ENCODE measurements at places on chromosomes 5 and 9. TPM values are rescaled to one million over a fixed set of nuclear protein-coding genes. Genes with fewer than 3 reads are reported as not detected.
A peak's percentile ranks its signal among the peaks of the same experiment; 100 is the strongest.

SLC1A1 gene
- total RNA-seq = 6.4 TPM

TSLP gene
- 0.43 TPM for total RNA-seq

TXNDC8 gene
- total RNA-seq = not detected

KLHL9 gene
- total RNA-seq = 30.3 TPM

DNA sequence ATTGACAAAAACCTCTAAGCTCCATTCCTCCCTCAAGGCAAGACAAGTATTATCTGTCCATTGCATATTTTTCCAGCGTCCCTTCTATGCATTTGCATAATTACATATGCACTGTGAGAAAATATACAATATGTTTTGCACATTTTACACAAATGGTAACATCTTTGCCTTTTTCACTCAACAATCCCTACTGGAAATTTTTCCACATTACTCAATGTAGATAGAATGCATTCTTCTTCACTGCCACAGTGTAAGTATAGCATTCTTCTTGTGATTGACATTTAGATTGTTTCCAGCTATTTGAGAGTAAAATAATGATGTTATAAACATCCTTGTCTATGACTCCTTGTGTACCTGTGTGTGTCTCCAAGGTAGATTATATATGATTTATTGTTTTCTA is 205.0 kb downstream of the SLIT3 start:
- H3K4me3 ChIP-seq = no peak overlapping the region
- peak; percentile 14 for DNase-seq
- H3K27me3 ChIP-seq = no peaks in the 10 kb centered on the region
- no peaks in the 10 kb centered on the region for H3K36me3 ChIP-seq
- peaks cover 4% of the 10 kb centered on the region for H3K4me1 ChIP-seq
- no peak overlapping the region for H3K27ac ChIP-seq

DNA sequence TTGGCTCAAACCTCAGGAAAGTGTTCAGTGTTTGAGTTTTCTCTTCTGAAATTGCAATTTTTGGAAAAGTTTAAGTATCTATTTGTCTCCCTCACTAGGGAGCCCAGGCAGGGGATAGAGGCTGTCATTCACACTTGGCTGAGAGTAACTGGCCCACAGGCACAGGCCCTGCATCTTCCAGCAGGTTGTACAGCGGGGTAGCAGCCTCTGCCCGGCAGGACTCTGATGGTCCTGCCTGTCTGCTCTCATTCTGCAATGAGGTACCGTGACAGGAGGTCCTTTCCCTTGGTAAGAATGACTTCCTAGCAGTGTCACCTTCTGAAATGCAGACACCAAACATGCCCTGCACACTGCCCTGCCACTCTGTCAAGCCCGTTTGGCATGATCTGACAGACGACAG is 282.8 kb upstream of the DAP start:
- no peaks in the 10 kb centered on the region for H3K27me3 ChIP-seq
- H3K36me3 ChIP-seq = no peaks in the 10 kb centered on the region
- no peak overlapping the region for H3K27ac ChIP-seq
- no peaks in the 10 kb centered on the region for H3K4me1 ChIP-seq

GRCh38 chr5:67639313-67639712 is 442.7 kb upstream of the CD180 start:
- no peaks in the 10 kb centered on the region for H3K36me3 ChIP-seq
- no peak overlapping the region for H3K27ac ChIP-seq
- H3K27me3 ChIP-seq = no peaks in the 10 kb centered on the region
- DNase-seq = no peak
- H3K4me1 ChIP-seq = no peaks in the 10 kb centered on the region
- H3K4me3 ChIP-seq = no peak overlapping the region

GRCh38 chr5:62948301-62948700 is 369.7 kb downstream of the LRRC70 start:
- DNase-seq = no peak
- no peaks in the 10 kb centered on the region for H3K27me3 ChIP-seq
- H3K36me3 ChIP-seq = no peaks in the 10 kb centered on the region
- H3K4me3 ChIP-seq = no peak overlapping the region
- H3K4me1 ChIP-seq = no peaks in the 10 kb centered on the region
- H3K27ac ChIP-seq = no peak overlapping the region

DNA sequence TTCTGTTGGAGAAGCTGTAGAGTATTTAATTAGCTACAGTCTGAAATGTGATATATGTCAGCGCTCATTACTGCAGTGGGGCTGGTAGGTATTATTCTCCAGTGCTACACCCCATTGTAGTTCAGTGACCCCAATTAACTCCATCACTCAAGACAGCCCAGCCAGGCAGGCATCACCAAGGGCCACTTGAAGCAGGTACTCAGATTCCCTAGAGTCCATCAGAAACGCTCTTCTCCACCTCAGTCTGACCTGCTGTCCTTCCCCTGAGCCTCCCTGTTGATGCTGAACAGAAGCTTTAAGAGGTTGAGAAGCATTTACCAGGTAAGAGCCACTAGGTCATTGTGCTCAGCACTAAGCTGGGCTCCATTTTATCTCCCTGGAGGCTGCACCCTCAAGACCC is 71.8 kb downstream of the GALNT10 start:
- H3K4me1 ChIP-seq = peaks cover 22% of the 10 kb centered on the region
- H3K36me3 ChIP-seq = peaks cover 8% of the 10 kb centered on the region
- H3K4me3 ChIP-seq = no peak overlapping the region
- no peaks in the 10 kb centered on the region for H3K27me3 ChIP-seq
- H3K27ac ChIP-seq = no peak overlapping the region

- DNase-seq = no peak
- no peak overlapping the region for H3K4me3 ChIP-seq
- H3K27me3 ChIP-seq = no peaks in the 10 kb centered on the region
- H3K27ac ChIP-seq = no peak overlapping the region
Measured at GRCh38 chr9:132040246-132040645, 39.4 kb downstream of the MED27 start.

- H3K4me1 ChIP-seq = peaks cover 5% of the 10 kb centered on the region
- DNase-seq = peak; percentile 40
- H3K27me3 ChIP-seq = no peaks in the 10 kb centered on the region
- no peaks in the 10 kb centered on the region for H3K36me3 ChIP-seq
- no peak overlapping the region for H3K27ac ChIP-seq
Measured at GRCh38 chr5:153352685-153353219, 137.7 kb upstream of the GRIA1 start.

GRCh38 chr5:72518001-72518683 is 10.9 kb upstream of the ZNF366 start:
- H3K27ac ChIP-seq = no peak overlapping the region
- no peak for DNase-seq
- no peaks in the 10 kb centered on the region for H3K27me3 ChIP-seq
- no peaks in the 10 kb centered on the region for H3K4me1 ChIP-seq
- H3K36me3 ChIP-seq = no peaks in the 10 kb centered on the region

- H3K4me1 ChIP-seq = no peaks in the 10 kb centered on the region
- peaks cover 79% of the 10 kb centered on the region for H3K27me3 ChIP-seq
- H3K27ac ChIP-seq = no peak overlapping the region
- no peak for DNase-seq
- H3K4me3 ChIP-seq = no peak overlapping the region
- no peaks in the 10 kb centered on the region for H3K36me3 ChIP-seq
Measured at GRCh38 chr9:1044643-1045042, 5.5 kb upstream of the DMRT2 start.

DNA sequence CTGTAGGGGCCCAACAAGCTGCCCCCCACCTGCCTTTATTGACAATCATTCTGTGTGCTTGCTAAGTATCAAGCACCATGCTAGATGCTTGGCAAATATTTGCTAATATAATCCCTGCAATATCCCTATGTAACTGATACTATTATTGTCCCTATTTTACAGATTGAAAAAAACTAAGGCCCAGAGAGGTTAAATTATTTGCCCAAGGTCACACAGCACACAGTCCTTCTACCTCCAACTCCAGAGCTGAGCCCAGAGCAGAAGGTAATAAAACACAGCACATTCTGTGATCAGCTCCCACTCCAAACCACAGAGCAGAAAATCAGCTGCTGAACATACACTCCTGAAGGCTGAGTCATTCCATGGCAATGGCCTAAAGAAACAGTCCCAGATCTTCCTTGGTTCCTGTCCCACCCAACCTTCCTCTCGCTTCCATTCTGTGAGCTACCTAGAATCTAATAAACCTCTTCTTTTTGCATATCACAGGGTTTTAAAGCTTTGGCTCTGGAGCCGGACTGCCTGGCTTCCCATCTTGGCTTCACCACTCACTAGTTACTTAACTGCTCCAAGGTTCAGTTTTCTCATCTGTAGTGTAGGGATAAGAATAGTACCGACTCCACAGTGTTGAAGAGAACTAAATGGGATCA is 66.7 kb upstream of the ADRA1B start:
- DNase-seq = peak; percentile 89
- no peaks in the 10 kb centered on the region for H3K36me3 ChIP-seq
- H3K4me3 ChIP-seq = no peak overlapping the region

- H3K27me3 ChIP-seq = no peaks in the 10 kb centered on the region
- no peaks in the 10 kb centered on the region for H3K36me3 ChIP-seq
- H3K4me1 ChIP-seq = no peaks in the 10 kb centered on the region
- no peak overlapping the region for H3K4me3 ChIP-seq
Measured at GRCh38 chr5:143713047-143714003, 98.6 kb upstream of the HMHB1 start.

DNA sequence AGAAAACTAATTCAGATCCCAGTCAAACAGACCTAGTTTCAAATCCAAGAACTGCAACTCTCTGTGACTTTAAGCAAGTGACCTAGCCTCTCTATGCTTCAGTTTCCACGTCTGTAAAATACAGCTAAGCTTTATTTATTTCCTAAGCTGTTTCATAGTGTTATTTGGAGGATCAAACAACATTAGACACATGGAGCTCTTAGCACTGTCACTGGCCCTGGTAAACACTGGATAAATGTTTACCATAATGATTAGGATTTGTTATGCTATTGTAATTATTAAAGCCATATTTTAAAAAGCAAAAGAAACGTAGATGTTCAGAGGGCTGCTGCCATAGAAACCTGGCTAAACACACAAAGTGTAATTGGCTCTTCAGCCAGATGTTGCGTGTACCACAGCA is 26.6 kb upstream of the C5orf58 start:
- no peaks in the 10 kb centered on the region for H3K36me3 ChIP-seq
- no peak for DNase-seq
- no peak overlapping the region for H3K4me3 ChIP-seq
- H3K27ac ChIP-seq = no peak overlapping the region

DNA sequence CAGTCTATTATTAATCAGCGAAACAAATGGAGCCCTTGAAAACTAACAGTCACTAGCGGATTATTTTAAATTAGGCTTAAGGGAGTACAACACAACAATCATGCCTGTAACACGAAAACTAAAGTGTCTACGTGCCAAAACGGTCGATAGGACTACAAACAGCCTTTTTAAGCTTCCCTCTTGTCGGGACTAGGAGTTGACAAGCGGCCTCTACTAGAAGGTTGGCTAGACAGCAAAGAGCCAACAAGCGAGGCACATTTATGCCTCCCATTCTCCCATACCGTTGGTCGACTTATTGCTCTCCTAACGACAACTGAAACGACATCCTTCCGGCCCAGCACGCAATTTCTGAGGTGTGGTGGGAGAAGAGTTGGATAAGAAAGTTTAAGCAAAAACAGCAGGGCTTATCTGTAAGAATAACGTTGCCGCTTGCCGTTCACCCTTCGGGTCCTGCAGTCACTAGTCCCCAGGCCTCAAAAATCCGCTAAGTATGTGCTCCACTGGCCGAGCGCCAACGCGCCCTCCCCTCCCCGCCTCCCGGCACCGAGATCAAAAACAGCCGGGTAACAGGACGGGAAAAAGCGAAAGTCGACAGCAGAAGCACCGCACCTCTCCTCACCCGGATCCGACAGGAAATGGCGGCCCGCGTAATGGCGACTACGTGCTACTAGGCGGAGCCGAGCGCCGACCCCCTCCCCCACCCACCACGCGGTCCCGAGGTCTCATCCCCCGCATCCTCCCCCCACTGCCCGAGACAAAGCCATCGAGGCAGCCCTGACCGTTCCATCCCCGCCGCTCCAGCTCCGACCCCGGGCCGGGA is 813 bp downstream of the HNRNPK start:
- DNase-seq = peak; percentile 61
- peak overlapping the region; percentile 100 for H3K4me3 ChIP-seq
- peaks cover 36% of the 10 kb centered on the region for H3K36me3 ChIP-seq
- no peaks in the 10 kb centered on the region for H3K27me3 ChIP-seq

GRCh38 chr5:59367791-59368394 is 525.6 kb downstream of the PDE4D start:
- H3K27me3 ChIP-seq = peaks cover 7% of the 10 kb centered on the region
- no peaks in the 10 kb centered on the region for H3K4me1 ChIP-seq

DNA sequence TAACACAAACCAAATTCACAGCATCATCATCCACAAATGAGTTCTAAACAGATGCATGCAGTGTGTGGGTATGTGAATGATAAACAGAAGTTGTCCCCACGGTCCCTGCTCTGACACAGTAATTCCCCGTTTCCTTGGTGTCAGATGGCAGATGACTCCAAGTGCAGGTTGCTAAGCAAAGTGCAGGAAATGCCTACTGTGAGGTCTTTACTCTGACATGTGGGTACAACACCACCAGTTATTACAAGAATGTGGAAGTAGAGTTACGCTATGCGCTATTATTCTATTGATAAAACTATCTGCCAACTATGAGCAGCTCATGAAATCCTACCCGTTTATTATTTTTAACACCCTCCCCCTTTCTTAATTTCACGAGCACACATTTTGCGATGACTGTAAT is 448.9 kb downstream of the BNC2 start:
- H3K4me3 ChIP-seq = no peak overlapping the region
- DNase-seq = peak; percentile 44
- H3K27ac ChIP-seq = no peak overlapping the region
- peaks cover 10% of the 10 kb centered on the region for H3K27me3 ChIP-seq

GRCh38 chr5:115785381-115786065 is 30.9 kb downstream of the CDO1 start:
- H3K4me1 ChIP-seq = no peaks in the 10 kb centered on the region
- H3K27ac ChIP-seq = no peak overlapping the region
- peaks cover 5% of the 10 kb centered on the region for H3K27me3 ChIP-seq

GRCh38 chr9:734831-735511 is 106.5 kb upstream of the DMRT1 start:
- no peaks in the 10 kb centered on the region for H3K27me3 ChIP-seq
- no peak overlapping the region for H3K4me3 ChIP-seq
- DNase-seq = peak; percentile 98
- peaks cover 33% of the 10 kb centered on the region for H3K36me3 ChIP-seq
- peaks cover 34% of the 10 kb centered on the region for H3K4me1 ChIP-seq
- H3K27ac ChIP-seq = peak overlapping the region; percentile 71

- no peaks in the 10 kb centered on the region for H3K36me3 ChIP-seq
- peaks cover 24% of the 10 kb centered on the region for H3K4me1 ChIP-seq
- no peak overlapping the region for H3K27ac ChIP-seq
- no peaks in the 10 kb centered on the region for H3K27me3 ChIP-seq
- DNase-seq = no peak
- no peak overlapping the region for H3K4me3 ChIP-seq
Measured at GRCh38 chr5:143059976-143060765, 290.0 kb downstream of the ARHGAP26 start.

Measured in astrocyte (in vitro differentiated cells and primary cell).